MG63 (cell line): ENCODE measurements at places on chromosomes 12 and 14.

GRCh38 chr14:50559990-50560930, at the start of gene ATL1:
TSS of gene ATL1 (plus strand) at chr14:50560145. CDS start at chr14:50560266, 121 bp downstream.
- peak; percentile 62 for DNase-seq

GRCh38 chr12:124428136-124428791, 133.4 kb downstream of the RFLNA start:
- peak; percentile 31 for DNase-seq

DNA sequence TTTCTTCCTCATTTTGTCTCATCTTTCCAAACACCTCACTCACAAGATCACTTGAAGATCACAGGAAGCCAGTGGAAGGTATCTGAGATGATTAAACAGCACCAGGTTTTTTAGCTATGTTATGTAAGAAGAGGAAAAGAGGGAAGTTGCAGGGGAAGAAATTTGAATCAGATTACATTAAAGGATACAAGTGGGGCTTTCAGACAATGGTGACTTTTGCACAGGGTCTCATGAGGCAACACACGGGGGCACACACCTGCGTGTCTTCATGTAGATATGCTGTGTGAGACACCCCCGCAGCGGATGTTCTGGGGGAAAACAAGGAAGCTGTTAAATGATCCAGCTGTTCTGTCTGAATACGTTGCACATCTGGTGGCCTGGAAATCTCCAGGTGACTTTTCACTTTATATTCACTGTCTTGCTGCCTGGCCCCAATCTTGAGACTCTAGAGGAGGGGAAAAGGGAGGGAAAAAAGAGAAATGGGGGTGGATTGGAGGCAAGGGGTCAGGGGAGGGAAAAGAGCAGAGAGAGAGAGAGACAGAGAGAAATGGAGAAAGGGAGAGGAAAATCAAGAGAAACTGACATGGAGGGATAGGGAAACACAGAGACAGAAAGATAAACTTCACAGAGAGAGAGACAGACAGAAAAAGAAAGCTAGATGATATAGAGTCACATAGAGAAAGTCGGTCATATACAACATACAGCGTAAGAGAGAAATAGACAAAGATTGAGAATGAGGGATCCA, 36.3 kb upstream of the PPP1CC start:
- DNase-seq, result no peak

DNA sequence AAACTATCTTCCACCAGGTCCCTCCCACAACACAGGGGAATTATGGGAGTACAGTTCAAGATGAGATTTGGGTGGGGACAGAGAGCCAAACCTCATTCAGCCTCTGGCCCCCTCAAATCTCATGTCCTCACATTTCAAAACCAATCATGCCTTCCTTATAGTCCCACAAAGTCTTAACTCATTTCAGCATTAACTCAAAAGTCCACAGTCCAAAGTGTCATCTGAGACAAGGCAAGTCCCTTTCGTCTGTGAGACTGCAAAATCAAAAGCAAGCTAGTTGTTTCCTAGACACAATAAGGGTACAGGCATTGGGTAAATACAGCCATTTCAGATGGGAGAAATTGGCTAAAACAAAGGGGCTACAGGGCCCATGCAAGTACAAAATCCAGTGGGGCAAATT, 147.6 kb downstream of the RAD51B start:
- DNase-seq, result no peak

DNA sequence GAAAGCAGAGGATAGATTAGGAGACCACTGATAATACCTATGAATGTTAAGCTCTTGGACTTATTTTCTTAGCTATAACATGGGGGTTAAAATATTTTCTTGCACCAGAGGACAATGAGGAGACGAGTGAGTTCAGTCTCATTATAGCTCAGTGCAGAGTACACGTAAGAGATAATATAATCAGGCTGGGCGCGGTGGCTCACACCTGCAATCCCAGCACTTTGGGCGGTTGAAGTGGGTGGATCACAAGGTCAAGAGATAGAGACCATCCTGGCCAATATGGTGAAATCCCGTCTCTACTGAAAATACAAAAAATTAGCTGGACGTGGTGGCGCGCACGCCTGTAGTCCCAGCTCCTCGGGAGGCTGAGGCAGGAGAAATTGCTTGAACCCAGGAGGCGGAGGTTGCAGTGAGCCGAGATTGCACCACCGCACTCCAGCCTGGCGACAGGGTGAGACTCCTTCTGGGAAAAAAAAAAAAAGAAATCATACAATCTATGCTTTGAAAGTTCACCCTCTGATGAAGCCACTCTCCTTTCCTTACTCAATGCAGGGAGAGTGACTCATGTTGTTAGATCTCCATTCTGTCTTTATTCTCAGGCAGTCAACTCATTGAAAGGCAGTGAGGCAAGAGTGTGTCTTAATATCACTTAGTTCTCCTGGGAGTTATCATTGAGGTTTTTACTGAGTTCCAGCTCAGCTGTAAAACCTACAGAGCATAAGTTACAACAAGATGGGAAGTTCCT, 134.2 kb downstream of the SYNE2 start:
- no peak for DNase-seq

- peak; percentile 86 for DNase-seq
These were observed 83.7 kb downstream of the TNFAIP2 start for GRCh38 chr14:103206836-103207387.

GRCh38 chr12:32125455-32126084, 18.9 kb downstream of the BICD1 start:
- no peak for DNase-seq

GRCh38 chr12:16599081-16599480, 6.9 kb downstream of the LMO3 start:
- DNase-seq, result no peak

- DNase-seq, result no peak
These were observed 72.7 kb upstream of the ZFP36L1 start for GRCh38 chr14:68865542-68865941.

GRCh38 chr12:91347481-91348214, 165.0 kb upstream of the DCN start:
- DNase-seq, result no peak

DNA sequence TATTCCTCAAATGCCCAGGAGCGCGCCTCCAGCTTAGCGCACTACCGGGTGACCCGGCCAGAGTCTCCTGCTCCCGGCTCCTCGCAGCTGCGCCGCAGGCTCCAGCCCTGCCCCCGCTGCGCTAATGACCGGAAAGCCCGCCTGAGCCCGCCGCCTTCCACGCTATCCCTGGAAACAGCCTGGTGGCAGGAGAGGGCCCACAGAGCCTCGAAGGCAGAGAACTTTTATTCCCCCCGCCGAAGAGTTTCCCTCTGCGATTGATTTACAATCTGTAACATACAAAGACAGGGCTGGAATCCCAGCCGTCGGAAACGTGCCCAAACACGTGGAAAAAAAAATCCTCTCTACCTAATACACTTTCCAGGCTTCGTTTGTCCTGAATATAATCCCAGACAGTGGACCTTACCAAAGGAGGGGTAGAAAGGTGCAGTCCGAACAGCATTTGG, 1.5 kb downstream of the COL2A1 start:
- DNase-seq, result no peak

DNA sequence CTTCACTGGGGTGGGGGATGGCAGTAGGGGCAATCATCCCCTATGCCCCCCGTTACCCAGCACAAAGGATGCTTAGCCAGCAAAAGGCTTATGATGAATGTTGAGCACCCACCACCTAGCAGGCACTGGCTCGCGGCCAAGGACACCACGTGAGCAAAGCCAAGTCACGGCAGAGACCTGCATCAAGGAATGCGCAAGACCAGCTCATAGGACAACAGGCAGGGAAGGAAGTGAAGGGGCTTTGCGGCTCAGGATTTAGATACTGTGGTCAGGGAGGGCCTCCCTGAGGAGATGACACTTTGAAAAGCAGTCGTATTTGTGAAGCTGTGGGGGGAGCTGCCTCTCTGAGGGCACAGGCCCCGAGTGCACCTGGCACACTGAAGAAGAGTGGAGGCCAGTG, 32.8 kb downstream of the SH2B3 start:
- peak; percentile 31 for DNase-seq

- DNase-seq, result no peak
These were observed 2.6 kb downstream of the DIO3 start for GRCh38 chr14:101563654-101564443.
